T-cell (primary cell): ENCODE measurements at places on chromosomes 5 and 9.

- no peak for DNase-seq
These were observed 1171.5 kb upstream of the NUDT12 start for GRCh38 chr5:104734046-104734445.

GRCh38 chr9:14097215-14097614, 216.7 kb downstream of the NFIB start:
- no peak for DNase-seq

DNA sequence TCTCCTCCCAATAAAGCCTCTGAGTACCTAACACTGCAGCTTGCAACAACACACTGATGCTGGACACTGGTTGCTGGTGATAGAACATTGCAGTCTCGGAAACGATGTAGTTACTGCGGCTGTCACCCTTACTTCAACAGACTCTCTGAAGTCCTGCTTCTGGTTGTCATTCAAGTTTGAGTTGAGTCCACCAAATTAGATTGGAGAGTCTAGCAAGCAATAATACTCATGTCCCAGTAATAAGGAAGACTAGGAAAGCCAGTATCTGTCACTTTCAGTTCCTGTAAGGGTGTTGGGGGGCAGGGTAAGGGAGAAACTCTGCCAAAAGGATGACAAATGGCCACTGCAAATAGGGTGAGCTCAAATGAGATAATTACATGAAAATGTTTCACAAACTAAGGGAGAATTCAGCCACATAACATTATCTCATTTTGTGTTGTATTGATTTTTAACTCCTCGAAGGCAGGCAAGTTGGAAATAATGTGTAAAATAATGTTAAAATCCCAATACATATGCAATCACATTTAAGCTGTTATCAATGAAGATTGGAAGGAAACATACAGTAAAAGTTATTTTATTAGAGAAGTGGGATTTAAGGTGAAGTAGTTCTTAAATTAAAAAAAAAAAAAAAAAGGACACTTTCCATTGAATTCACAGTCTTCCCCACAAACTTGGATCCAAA, 849 bp upstream of the IFT74 start:
- no peak for DNase-seq

- DNase-seq, result no peak
These were observed 175.8 kb downstream of the ADAMTS6 start for GRCh38 chr5:65305913-65306312.

GRCh38 chr9:136463578-136463977, 19.3 kb downstream of the SEC16A start:
- no peak for DNase-seq

DNA sequence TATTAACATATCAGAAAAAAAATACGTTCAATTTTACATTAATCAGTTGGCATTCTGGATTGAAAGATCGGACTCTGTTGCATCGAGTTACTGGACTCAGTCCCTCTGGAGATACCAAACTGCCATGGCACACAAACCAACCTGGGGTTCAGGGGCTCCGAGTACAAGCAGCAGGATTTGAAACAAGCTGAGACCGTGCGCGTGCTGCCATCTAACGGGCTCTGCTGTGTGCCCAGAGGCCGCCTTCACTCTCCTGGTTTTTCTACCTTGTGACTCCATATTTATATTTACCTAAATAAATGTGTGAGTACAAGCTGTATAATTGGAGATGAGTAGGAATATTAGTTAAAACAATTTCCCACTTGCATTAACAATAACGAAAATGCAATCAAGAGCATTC, 48.2 kb downstream of the ANXA1 start:
- DNase-seq, result no peak

DNA sequence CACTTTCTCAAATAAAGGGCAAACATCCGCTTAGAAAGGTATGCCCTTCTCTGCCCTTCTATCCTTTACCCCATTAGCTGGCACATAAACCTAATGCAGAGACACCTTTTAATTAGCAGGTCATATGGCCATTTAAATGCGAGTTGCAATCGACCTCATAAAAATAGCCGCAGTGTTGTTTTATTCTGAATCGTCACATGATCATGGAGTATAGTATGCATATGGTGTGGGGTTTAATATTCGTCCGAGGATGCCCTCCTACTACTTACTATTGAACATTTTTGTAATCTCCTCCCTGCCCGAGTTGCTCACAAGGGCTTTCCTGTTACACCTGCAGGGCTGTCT, 72.0 kb downstream of the PIK3R1 start:
- no peak for DNase-seq
